Natural killer cell treated with Interleukin-12 subunit alpha and Interleukin-12 subunit beta and Interleukin-15 and Interleukin-18, amount 100 ng/mL, for 72 hours (primary cell): ENCODE measurements at places on chromosomes 11 and 22. TPM values are rescaled to one million over a fixed set of nuclear protein-coding genes. Genes with fewer than 3 reads are reported as not detected.

- H3K4me3 ChIP-seq, result no peak overlapping the region
- H3K4me1 ChIP-seq, result peaks cover 19% of the 10 kb centered on the region
- no peak overlapping the region for H3K27ac ChIP-seq
- no peaks in the 10 kb centered on the region for H3K36me3 ChIP-seq
These were observed 92.9 kb upstream of the RCN1 start for GRCh38 chr11:31997955-31998354.

DNA sequence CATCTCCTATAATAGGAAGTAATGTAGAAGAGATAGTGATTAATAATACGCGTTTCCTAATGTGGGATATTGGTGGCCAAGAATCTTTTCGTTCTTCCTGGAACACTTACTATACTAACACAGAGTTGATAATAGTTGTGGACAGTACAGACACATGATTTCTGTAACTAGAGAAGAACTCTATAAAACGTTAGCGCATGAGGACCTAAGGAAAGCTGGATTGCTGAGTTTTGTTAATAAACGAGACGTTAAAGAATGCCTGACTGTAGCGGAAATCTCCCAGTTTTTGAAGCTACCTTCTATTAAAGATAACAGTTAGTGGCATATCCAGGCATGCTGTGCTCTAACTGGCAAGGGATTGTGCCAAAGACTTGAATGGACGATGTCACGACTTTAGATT lies 83.3 kb downstream of the GGT1 start:
- H3K36me3 ChIP-seq, result no peaks in the 10 kb centered on the region
- H3K4me1 ChIP-seq, result no peaks in the 10 kb centered on the region
- no peak overlapping the region for H3K27ac ChIP-seq
- DNase-seq, result no peak
- no peak overlapping the region for H3K4me3 ChIP-seq
- H3K27me3 ChIP-seq, result peaks cover 47% of the 10 kb centered on the region

GRCh38 chr11:120482149-120482548 lies 29.4 kb upstream of the GRIK4 start:
- H3K4me3 ChIP-seq, result no peak overlapping the region
- peaks cover 19% of the 10 kb centered on the region for H3K36me3 ChIP-seq
- DNase-seq, result no peak
- no peaks in the 10 kb centered on the region for H3K27me3 ChIP-seq

DNA sequence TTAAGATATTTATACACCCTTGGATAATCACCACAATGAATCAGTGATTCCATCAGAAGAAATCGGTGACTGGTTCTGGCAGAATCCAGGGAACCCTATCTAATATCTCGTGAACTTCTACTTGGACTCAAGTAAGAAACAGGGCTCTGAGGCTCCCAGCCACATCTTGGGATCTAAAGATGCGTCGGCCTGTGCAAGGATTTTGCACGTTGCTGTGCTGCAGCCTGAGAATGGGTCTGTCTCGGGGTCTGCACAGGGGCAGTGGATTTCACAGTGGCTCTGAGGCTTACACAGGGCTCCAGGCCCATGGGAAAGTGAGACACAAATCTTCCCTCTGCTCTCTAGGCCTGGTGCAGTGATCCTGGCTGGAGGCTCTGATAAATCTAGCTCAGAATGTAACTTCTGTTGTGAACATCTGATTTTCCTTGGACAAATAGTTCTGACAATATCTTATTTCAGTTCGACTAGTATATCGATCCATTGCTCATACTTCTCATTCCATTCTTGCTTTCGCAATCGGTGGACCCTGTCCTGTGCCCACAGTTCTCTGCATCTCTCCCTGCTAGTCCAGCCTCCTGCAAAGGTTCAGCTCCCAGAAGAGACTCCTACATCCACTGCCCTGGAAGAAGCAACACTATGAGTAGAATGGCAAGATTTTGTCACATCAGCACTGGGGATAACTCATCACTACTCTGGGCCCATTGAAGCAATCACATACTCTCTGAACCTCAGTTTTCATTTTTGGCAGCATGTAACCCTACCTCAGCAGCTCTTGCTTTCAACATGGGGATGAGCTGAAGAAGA lies 105.5 kb upstream of the TOP3B start:
- no peak for DNase-seq
- H3K36me3 ChIP-seq, result no peaks in the 10 kb centered on the region
- H3K27ac ChIP-seq, result no peak overlapping the region
- peaks cover 35% of the 10 kb centered on the region for H3K27me3 ChIP-seq

- no peak overlapping the region for H3K27ac ChIP-seq
- no peak for DNase-seq
- H3K27me3 ChIP-seq, result peaks cover 39% of the 10 kb centered on the region
- H3K36me3 ChIP-seq, result no peaks in the 10 kb centered on the region
These were observed 180.1 kb upstream of the NECTIN1 start for GRCh38 chr11:119909077-119909476.

The EMID1 gene
- 0.71 TPM for total RNA-seq

DNA sequence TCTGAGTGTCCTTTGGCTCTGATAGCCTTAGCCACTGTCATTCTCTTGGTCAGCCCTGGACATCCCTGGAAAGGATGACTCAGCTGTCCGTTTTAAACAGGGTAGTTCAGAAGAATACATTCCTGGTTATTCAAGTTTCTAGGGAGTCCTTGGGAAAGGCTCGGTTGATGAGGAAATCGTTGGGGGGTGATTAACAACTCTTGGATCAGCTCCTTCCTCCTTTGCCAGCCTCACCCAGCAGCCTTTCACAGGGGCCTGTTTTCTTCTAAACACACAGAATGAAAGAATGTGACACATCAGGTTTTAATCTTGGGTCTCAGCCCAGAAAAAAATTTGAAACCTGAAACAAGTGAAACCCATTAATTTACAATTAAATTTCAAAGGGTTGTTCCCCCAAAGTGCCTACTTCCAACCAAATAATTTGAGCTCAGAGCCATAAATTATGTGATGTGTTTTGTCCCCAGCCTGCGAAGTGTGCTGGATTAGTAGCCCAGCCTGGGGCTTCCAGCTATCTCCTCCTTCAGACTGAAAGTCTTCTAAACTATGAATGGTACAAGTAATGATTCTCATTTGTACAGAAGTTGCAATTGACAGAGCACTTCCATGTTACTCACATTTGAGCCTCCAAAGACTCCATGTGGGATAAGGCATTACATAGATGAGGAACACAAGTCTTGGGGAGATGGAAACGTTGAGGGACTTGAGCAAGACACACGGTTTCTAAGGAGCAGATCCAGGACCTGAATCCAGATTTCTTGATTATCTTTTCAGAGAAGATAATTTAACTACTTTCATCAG lies 19.3 kb upstream of the MRGPRX2 start:
- peaks cover 5% of the 10 kb centered on the region for H3K4me1 ChIP-seq
- peaks cover 13% of the 10 kb centered on the region for H3K27me3 ChIP-seq
- H3K4me3 ChIP-seq, result no peak overlapping the region
- H3K36me3 ChIP-seq, result no peaks in the 10 kb centered on the region
- no peak for DNase-seq

The BRSK2 gene
- total RNA-seq, result 0.33 TPM

DNA sequence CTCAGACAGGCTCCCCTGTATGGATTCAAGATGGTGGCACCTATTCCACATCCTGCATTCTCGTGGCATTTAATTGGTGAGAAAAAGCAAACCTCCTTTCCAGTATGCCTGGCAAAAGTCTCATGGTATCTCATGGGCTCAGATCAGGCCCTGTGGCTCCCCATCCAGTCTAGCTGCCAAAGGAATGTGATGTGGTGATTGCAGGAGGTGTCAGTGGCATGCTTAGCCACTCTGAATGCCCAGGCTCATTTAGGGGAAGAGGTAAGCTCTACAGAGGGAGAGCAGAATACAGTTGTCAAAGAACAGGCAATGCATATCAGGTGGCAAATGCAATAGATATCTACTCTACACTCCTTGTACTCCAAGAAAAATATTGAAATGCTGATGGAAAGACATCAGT lies 146.7 kb downstream of the SPATA19 start:
- H3K4me1 ChIP-seq, result no peaks in the 10 kb centered on the region
- H3K4me3 ChIP-seq, result no peak overlapping the region
- H3K36me3 ChIP-seq, result no peaks in the 10 kb centered on the region
- no peaks in the 10 kb centered on the region for H3K27me3 ChIP-seq
- DNase-seq, result no peak

DNA sequence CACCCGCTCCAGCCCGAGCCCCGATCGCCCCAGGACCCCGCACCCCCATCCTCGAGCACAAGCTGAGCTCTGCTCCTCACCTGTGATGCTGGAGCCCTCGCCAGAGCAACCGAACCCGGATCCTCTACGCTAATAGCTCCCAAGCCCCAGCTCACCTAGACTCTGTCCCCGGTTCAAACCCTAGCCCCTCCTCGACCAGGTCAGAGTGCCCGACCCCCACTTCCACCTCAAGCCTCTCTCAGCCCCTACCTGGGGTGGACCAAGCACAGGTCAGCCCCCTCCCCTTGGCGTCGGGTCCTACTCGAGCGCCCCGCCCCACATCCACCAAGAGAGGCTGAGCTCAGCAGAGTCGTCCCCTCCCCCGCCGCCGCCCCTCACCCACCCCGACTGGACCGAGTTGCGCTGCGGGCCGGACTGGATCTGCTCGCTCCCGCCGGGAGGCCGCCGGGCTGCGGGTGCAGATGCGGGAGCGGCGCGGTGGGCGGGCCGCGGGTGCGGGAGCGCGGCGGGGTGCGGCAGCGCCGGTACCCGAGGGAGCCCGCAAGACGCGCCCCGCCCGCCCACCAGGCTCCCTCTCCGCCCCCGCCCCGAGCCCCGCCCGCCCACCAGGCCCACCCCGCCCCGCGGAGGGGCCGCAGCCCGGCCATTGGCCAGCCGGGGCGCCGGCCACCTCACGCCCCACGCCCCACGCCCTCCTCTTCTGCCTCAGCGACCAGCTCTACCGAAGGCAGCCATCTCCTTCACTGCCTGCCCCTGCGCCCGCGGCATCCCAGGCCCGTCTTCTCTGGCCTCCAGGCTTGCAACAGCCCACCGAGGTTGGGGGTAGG lies 577 bp upstream of the DKK3 start:
- no peak overlapping the region for H3K27ac ChIP-seq
- H3K27me3 ChIP-seq, result peaks cover 60% of the 10 kb centered on the region
- no peaks in the 10 kb centered on the region for H3K36me3 ChIP-seq
- DNase-seq, result no peak

- no peak overlapping the region for H3K4me3 ChIP-seq
- DNase-seq, result no peak
- H3K27ac ChIP-seq, result no peak overlapping the region
- peaks cover 6% of the 10 kb centered on the region for H3K36me3 ChIP-seq
These were observed 62.2 kb downstream of the SGSM3 start for GRCh38 chr22:40432625-40433024.

The UBASH3B gene
- total RNA-seq, result 3.5 TPM

The RFPL1 gene
- total RNA-seq, result not detected

- no peaks in the 10 kb centered on the region for H3K36me3 ChIP-seq
- no peak overlapping the region for H3K27ac ChIP-seq
- H3K27me3 ChIP-seq, result peaks cover 12% of the 10 kb centered on the region
- H3K4me1 ChIP-seq, result no peaks in the 10 kb centered on the region
- DNase-seq, result no peak
These were observed 493.5 kb upstream of the B3GAT1 start for GRCh38 chr11:134905517-134905916.

The SPDYC gene
- not detected for total RNA-seq

The NLRP14 gene
- not detected for total RNA-seq

- DNase-seq, result peak; percentile 61
- peaks cover 17% of the 10 kb centered on the region for H3K36me3 ChIP-seq
- no peaks in the 10 kb centered on the region for H3K27me3 ChIP-seq
- H3K27ac ChIP-seq, result peak overlapping the region; percentile 70
- peaks cover 53% of the 10 kb centered on the region for H3K4me1 ChIP-seq
These were observed 808.0 kb upstream of the LUZP2 start for GRCh38 chr11:23688835-23689234.

- DNase-seq, result no peak
- no peak overlapping the region for H3K27ac ChIP-seq
- H3K4me3 ChIP-seq, result no peak overlapping the region
- H3K27me3 ChIP-seq, result no peaks in the 10 kb centered on the region
- no peaks in the 10 kb centered on the region for H3K4me1 ChIP-seq
These were observed 54.6 kb downstream of the MCM5 start for GRCh38 chr22:35454416-35455054.

GRCh38 chr11:74870485-74870884 lies 78.4 kb downstream of the XRRA1 start:
- H3K27me3 ChIP-seq, result no peaks in the 10 kb centered on the region
- no peak for DNase-seq
- H3K36me3 ChIP-seq, result peaks cover 68% of the 10 kb centered on the region

DNA sequence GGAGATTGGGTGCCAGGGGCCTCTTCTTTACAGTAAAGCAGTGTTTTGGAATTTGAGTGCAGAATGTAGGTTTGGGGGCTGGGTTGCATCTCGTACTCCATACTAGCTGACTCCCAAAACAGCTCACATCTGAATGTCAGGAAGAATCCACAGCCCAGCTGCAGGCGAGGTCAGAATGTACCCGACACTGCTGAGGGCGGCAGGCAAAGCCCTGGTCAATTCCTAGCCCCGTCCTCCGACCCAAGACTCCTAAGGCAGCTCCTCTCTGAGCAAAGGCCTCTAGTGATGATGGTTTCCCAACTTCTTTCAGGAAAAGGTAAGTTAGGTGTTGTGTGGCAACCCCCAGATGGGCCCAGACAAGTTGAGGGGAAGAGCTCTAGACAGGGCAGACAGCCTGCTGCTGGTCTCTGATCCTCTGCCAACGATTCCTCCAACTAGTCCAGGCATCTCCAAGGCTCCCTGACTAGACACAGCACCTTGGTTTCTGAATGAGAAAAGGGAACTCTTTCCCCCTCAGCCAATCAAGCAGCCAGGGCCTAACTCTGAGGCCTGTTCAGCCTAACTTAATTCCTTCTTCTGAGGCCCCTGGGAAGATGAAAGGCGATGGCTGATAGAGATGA lies 8.6 kb downstream of the LARGE2 start:
- no peaks in the 10 kb centered on the region for H3K27me3 ChIP-seq
- no peak overlapping the region for H3K4me3 ChIP-seq
- no peak for DNase-seq
- H3K27ac ChIP-seq, result peak overlapping the region; percentile 47

The MPEG1 gene
- total RNA-seq, result 0.11 TPM

The SAA1 gene
- total RNA-seq, result not detected

DNA sequence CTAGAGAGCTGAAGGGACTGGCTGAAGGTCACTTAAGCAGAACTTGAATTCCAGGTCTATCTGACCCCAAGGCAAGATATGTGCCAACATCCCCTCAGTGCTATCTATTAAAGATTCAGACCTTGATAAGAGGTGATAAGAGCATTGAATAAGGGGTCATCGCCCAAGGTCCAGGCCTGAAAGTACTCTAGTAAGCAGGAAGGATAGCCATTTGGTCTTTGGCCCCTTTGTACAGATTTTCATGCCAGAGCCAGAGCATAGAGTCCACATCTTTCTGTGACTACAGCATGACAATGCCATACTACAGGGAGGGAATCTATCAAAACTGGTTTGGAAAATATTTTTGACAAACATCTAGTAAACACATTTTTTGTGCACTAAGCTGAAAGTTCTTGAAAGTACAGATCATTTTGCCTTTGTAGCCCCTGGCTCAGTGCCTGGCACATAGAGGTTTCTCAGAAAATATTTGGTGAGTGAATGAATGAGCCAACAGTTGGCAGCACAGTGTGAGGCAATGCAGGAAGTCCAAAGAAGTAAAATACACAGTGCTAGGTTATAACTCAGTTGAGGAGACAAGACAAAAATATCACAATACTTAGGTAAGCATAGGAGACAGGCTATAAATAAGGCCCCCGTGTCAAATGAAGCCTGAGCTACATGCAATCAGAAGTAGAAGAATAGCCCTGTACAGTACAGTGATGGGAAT lies 15.1 kb upstream of the RRAS2 start:
- H3K27ac ChIP-seq, result peak overlapping the region; percentile 35
- no peaks in the 10 kb centered on the region for H3K36me3 ChIP-seq
- no peaks in the 10 kb centered on the region for H3K27me3 ChIP-seq
- H3K4me1 ChIP-seq, result peaks cover 49% of the 10 kb centered on the region
